Right renal cortex interstitium (tissue), 3 donors: ENCODE measurements at places on chromosomes 13 and 19. TPM values are rescaled to one million over a fixed set of nuclear protein-coding genes. Genes with fewer than 3 reads are reported as not detected.

GRCh38 chr19:3771000-3771905 lies 775 bp downstream of the RAX2 start:
- no peak for DNase-seq

DNA sequence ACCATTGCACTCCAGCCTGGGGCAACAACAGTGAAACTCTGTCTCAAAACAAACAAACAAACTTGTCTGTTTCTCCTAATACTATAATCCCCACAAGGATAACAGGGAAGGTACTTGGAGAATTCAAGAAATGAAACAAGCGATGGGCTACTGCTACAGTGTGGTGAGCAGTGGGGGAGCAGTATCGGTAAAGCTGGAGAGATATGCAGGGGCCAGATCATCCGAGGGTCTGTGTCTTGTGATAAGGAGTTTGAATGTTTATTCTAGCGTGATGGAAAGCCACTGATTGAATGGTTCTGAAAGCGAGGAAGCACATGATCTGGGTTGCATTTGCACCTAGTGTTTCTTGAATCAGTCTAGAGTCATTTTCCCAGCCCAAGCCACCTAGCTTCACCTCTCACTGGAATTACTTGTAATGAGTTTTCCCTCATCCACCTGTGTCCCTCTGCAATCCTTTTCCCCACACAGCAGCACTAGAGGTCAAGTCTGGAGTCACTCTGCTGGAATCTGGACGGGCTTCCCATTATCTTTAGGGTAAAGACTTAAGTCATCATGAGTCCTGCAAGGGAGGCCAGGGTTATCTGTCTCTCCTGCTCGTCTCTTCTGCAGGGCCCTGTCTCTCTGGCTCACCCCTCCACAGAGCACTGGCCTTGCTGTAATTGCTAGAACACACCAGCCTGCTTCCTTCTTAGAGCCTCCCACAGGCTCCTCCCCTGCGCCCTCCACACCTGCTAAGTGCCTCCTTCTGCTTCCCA lies 162.3 kb downstream of the KLF5 start:
- DNase-seq: no peak

DNA sequence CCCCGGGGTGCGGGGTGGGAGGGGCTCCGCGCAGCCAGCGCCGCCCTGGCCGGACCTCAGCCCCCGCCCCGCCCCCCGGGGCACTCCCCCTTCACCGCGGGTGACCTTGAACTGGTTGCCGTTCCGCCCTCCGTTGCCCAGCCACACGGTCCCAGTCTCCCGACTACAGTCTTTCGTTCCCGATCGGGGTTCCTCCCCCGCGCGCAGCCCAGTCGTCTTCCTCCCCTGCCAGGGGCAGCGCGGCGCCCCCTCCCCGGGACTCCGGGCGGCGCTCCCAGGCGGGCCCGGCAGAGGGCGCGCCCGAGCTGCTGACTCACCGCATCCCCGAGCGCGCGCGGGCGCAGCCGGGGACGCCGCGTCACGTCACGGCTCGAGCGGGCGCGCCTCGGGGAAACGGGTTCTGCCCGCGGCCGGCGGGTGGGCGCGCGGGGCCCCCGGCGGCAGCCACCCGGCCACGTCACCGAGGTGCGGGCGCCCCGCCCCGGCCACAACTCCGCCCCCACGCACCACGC lies 459 bp downstream of the MIDN start:
- DNase-seq: no peak

DNA sequence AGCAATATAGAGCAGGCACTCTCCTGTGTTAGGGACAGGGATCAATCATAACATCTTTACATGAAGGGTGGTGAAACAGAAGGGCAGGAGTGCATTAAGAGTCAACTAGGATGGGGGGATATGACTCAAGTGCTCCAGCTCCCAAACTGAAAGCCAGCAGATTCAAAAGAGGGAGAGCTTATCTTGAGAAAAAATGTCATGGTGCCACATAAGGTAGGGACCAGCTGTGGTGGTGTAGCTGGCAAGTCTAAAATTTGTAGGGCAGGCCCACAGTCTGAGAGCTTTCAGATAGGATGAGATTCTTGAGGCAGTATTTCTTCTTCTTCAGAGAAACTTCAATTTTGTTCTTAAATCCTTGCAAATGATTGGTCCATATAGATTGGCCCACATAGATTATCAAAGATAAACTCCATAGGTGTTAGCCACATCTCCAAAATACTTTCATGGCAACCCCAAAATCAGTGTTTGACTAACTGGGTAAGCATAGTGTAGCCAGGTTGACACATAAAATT lies 19.1 kb downstream of the DNAJC15 start:
- no peak for DNase-seq

GRCh38 chr13:49300739-49301589 lies 53.2 kb downstream of the CDADC1 start:
- no peak for DNase-seq

GRCh38 chr19:34559045-34559444 lies 77.5 kb downstream of the WTIP start:
- DNase-seq: no peak

DNA sequence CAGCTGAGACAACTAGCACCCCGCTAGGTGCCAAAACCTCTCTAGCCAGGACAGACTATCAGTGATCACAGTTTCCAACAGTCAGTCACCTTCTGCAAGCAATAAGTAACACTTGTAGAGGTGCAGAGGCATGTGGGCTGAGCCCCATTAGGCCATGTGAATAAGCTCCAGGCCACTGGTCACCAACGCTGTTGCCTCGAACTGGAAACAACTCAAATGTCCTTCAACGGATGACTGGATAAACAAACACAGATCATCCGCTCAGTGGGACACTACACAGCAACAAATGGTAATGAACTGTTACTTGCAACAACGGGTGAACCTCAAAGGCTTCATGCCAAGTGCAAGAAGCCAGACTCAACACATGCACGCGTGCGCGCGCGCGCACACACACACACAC lies 27.5 kb upstream of the TMEM160 start:
- peak; percentile 52 for DNase-seq

Gene COX7A1
- 28.2 TPM for polyA plus RNA-seq

Gene NDUFA3
- polyA plus RNA-seq: 96.6 TPM

Gene NLRP12
- polyA plus RNA-seq: 0.26 TPM

Gene CD33
- 1.5 TPM for polyA plus RNA-seq

Gene MUC16
- polyA plus RNA-seq: 0.03 TPM
